IPS DF 6.9 (cell line): ENCODE measurements at places on chromosomes 7 and 10.

DNA sequence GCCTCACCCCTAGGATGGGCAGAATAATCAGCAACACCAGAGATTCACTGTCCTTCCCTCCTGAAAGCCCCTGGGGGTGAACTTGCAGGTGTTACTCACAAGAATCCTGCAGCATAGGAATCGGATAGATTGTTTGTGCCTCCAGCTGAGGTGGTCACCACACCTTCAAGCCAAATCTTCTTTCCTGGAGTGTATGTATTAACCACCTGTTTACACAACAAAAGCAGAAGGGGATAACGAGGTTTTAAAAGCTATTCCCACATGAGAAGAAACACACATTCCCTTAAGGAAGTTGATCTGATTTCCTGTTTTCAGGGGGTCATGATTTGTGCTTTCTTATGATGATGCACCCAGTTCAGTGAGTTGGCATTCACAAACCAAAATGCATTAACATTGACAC lies 173.8 kb upstream of the HPS1 start:
- no peak for DNase-seq

GRCh38 chr7:113873554-113874151 lies 45.2 kb downstream of the PPP1R3A start:
- DNase-seq = no peak

GRCh38 chr7:86600506-86601290 lies 43.0 kb upstream of the GRM3 start:
- DNase-seq = no peak

- DNase-seq = no peak
Observed at GRCh38 chr7:26216049-26216448, 14.5 kb downstream of the CBX3 start.

- no peak for DNase-seq
Observed at GRCh38 chr10:51743146-51743545, 43.8 kb upstream of the CSTF2T start.

DNA sequence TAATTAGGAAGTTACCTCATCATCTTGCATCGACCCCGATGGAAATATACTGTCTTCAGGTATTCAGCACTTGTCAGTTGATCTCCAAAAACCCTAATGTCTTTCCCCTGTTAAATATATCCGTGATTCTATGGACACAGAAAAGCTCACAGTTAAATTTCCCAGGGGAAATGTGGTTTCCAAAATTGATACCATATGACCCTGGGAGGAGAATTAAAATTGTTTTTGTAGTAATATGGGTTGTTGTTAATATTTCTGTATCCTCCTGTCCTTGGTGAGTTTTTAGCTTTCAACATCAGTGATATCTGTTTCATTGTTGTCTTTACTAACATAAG lies 132.1 kb downstream of the CELF2 start:
- no peak for DNase-seq

DNA sequence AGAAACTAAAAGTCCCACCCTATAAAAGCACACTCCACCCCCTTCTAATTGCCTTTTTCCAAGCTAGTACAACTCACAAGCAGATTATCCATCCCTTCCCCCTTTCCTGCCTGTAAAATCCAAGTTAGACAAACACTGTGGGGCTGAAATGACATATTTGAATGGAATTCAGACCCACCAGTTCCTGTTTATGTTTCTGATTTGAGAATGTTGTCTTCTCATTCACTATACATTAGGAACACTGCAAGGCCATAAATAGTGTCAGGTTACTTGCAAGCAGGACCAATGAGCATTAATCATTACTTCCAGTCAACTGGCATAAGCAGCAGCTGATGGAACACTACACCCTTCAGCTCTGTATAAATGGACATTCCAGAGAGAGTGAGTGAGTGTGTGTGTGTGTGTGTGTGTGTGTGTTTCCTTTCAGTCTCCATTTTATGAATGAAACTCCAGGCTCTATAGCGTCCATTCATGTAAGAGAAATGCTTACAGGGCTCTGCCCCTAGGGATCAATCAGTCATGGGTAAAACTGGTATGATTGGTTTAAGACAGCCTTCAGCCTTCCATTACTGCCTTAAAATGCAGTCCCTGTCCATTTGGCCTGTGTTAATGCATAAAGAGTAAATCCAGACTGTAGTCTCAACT lies 69.3 kb downstream of the ETV1 start:
- DNase-seq = no peak

DNA sequence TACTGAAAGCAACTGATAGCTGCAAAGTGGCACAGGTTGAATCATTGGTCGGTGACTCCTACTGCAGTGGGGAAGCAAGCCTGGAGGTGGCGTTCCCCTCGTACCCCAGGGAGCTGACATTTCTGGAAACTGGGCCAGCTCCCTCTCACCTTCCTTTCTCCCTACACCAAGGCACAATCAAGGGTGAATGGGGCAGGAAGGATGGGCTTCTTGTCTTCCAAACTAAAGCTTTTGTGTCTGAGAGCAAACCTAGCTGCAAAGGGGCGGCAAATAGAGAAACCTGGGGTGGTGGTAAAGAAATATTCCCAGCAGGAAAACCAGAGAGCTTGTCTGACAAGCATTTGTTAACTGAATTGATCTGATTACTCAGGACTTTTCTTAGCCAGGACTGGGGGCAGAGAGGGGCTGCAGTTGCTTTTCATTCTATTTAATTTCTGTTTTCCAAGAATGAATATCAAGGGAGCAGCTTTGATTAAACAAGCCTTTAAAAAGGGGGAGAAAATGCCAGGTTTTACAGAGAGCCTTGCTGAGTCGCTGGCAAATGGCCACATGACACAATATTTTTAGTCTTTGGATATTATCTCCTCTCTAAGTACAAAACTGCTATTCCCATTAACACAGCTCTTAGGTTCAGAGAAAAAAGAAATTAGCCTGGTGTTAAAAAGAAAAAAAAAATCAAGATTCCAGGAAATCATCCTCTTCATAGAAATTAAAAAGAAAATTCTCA lies 27.8 kb downstream of the CDHR3 start:
- peak; percentile 64 for DNase-seq

DNA sequence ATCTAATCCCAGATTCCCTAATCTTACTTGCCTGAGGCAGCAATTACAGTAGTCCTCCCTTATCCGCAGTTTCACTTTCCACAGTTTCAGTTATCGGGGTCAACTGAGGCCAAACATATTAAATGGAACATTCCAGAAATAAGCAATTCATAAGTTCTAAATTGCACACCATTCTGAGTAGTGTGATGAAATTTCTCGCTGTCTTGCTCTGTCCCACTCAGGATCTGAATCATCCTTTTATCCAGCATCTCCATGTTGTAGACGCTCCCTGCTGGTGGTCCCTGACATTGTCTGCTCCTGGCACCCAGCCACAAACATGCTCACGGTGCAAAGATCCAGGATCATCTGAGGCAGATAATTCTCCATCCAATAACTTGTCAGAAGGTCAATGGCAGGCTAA lies 128.7 kb upstream of the CXCL12 start:
- DNase-seq = no peak

GRCh38 chr10:29608476-29609301 lies 26.1 kb downstream of the SVIL start:
- DNase-seq = no peak

DNA sequence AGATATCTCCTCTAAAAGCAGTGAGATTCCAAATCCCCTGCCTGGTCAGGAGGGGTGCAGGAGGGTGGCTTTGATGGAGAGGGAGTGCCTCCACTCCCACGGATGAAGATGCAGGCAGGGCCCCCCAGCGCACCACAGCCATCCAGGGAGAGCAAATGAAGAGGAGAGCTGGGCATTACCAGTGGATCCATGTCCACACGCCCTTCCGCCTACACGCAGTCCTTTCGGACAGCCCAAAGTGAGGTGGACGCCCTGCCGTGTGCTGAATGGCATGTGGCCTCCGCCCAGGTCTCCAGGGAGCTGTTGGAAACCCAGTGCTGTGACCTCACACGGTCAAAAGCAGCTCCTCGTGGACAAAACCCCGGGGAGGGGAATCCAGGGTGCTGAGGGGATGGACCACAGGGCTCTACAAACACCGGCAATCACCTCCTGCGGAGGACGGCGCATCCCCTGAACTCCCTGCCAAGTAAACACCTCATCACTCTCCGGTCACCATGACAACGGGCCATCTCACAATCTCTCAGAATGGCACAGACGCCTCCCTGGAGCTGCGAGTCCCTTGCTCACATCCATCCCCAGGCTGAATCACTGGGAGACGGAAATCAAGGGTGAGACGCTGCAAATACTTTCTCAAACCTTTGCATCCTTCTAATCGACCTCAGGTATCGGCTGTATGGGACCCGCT lies 35.0 kb upstream of the DNAAF5 start:
- DNase-seq = no peak

- DNase-seq = no peak
Observed at GRCh38 chr7:158443688-158444483, 143.7 kb downstream of the PTPRN2 start.

GRCh38 chr10:35388197-35388596 lies 51.9 kb downstream of the CCNY start:
- DNase-seq = no peak

DNA sequence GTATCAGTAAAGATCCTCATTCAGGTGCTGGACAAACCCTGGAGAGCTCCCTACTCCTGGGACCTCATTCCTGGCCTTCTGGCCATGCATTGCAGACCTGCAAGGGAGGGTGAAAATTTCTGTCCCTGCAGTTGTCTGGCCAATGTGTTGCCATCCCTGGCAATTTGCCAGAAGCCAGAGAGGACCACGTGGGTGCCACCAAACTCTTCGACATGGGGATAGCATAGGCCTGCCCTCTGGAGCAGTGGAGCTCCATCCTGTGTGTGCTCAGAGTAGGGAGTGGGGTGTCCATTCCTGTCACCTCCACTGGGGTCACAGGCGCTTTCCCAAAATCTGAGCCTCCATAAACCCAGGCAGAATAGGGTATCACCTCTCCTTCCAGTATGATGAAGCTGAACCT lies 31.2 kb downstream of the DMBT1 start:
- no peak for DNase-seq

DNA sequence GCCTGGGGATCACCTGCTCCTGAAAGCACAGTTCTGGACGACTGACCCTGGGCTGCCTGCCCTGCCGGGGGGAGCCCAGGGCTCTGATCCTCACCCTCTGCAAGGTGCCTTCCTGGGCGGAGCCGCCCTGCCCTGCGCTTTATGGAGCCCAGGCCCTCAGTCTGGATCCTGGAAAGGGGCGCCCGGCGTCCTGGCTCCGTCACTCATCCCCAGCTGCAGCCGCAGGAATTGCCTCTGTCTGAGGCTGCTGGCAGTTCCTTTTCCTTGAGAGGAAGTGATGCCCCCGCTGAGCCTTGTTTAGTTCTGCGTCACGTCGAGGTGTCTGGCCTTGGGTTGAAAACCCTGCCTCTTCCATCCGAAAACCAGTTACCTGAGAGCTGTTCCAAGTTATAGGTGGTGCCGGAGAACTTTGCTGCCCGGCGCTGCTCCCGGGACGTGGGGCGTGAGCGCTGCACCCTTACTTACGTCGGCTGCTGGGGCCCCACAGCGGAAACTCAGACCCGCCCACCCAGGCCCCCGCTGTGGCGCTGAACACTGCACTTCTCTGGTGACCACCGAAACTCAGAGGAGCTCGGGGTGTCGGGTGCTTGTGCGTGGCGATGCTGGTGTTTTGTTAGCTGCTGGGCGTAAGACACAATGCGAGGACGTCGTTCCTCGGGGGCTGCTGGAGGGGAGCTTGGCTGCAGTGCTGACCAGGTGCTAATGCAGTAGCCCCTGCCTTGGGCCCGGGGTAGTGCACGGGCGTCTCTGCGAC lies 5.4 kb downstream of the MAFK start:
- DNase-seq = no peak

DNA sequence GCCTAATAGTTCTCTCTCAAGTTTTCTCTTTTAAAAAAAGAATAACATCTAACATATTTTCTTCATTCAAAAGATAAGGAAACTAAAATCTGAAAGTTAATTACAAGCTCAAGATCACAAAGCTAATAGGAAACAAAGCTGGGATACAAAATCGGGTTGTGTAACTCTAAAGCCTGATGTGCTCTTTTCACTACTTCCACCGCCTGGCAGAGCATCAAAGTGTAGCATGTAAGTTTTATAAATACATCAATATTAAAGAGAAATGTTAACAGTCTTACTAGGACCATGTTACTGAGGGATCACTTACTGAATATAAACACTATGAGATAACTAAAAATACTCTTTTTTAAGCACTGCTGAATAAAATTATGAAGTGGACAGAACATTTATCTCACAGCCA lies 97.2 kb downstream of the KMT2C start:
- no peak for DNase-seq

DNA sequence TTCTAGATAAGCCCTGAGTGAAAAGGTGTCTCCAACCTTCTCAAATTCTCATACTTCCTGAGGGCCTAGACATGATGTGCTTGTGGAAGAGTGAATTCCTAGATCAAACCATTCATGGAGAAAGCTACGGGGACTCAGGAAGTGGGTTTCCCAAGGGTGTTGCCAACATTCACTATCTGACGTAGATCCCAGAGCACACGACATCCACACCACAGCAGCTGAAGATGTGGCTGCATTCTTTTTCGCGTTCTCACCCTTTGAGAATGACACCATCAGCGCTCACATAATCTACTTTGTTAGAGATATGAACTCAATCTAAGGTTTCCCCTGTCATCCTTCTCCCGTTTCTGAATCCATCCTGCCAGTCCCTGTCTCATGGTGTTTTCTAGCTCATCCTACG lies 290.8 kb downstream of the DNAJB6 start:
- DNase-seq = no peak

DNA sequence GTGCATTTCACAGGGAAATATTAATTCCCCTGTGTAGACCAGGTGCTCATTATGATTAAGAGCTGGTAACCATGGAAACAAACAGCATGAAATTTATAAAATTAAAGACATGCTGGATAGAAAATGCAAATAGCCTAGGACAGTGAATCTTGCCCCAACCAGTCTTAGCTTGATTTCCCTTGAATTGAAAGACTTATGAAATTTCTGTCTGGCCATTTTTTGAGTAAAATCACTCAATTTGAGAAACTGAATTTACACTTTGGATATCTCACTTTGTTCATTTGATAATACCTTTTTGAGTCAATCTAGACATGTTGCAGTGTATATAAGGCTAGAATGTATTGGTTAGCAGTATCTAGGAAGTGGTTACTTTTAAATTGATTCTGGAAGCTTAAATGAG lies 4.4 kb upstream of the SMIM30 start:
- no peak for DNase-seq

DNA sequence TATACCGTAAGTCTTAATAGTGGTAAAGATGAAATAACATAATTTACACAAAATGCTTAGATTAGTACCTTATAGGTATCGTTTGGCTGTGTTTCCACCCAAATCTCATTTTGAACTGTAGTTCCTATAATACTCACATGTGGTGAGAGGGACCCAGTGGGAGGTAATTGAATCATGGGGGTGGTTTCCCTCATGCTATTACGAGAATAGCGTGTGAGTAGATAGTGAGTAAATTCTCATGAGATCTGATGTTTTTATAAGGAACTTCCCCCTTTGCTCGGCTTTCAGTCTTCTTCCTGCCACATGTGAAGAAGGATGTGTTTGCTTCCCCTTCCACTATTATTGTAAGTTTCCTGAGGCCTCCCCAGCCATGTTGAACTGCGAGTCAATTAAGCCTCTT lies 426.3 kb upstream of the POT1 start:
- DNase-seq = no peak
